ENCODE measurements at places on chromosomes 6 and 20.

DNA sequence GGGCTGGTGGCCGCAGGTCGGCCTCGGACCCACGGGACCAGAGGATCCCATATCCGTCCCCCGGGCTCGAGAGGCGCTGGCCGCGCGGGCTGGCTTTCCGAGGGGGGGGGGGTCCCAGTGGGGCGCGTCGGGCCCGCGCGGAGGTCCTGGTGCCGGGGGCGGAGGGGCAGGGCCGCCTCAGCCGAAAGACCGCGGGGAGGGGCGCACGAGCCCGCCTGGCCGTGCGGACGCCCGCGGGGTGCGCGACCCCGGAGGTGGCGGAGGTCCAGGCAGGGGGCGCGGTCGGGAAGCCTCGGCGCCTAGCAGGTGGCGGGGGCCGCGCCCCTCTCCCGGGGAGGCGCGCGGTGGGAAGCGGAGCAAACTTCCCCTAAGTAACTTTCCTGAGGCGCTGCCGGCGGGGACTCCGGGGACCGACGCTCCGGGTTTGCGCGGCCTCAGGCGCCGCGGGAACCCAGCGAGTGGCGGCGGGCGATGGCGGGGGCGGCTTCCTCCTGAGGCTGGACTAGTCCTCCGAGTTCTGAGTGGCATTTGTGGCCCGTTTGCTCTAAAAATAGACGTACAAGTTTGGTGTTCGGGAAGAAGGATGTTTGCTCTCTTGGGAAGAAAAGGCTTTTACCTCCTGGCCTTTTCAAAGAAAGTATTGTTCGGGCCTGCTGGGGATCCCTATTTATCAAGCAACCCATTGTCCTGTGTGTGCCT, 26.5 kb upstream of the BTBD3 start:
- no peak for DNase-seq

GRCh38 chr20:59807909-59808728, 125.3 kb downstream of the SYCP2 start:
- no peak for DNase-seq

- no peak for DNase-seq
These were observed 320.4 kb upstream of the RNF24 start for GRCh38 chr20:4335722-4336121.

GRCh38 chr6:19382676-19383075, 454.5 kb upstream of the ID4 start:
- no peak for DNase-seq

- no peak for DNase-seq
These were observed 813.1 kb downstream of the KIF16B start for GRCh38 chr20:15760001-15760621.

GRCh38 chr20:40980106-40980827, 48.4 kb upstream of the TOP1 start:
- DNase-seq = no peak

DNA sequence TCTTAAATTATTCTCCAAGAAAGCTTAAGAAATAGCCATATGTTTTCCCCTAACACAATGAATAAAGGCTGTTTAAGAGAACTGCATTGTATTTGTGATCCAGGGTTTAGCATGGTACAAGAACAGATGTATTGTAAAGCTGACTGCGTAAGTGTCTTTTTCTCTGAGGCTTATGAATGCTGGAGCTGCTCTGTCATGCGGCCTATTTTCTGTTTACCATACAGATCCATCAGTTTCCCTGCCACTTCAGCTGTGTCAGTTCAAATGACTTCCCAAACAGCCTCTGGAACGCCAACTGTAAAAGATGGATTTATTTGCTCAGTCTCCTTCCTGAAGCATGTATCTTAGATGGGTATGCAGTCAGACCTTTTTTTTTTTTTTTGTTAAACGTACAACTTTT, 419.3 kb upstream of the HS3ST5 start:
- no peak for DNase-seq

Data from GM04503 (cell line).